Neural cell (in vitro differentiated cells): ENCODE measurements at places on chromosomes 2 and 18. TPM values are rescaled to one million over a fixed set of nuclear protein-coding genes. Genes with fewer than 3 reads are reported as not detected.

Gene GREB1
- polyA plus RNA-seq = 17.2 and 24.5 TPM in 2 replicates

Gene DPP10
- polyA plus RNA-seq = 13.9 and 15.1 TPM in 2 replicates

Gene CD8B2
- polyA plus RNA-seq = not detected in 2 replicates

Gene PASK
- polyA plus RNA-seq = 26.0 and 32.6 TPM in 2 replicates
